ENCODE measurements at places on chromosomes 6 and 20.

DNA sequence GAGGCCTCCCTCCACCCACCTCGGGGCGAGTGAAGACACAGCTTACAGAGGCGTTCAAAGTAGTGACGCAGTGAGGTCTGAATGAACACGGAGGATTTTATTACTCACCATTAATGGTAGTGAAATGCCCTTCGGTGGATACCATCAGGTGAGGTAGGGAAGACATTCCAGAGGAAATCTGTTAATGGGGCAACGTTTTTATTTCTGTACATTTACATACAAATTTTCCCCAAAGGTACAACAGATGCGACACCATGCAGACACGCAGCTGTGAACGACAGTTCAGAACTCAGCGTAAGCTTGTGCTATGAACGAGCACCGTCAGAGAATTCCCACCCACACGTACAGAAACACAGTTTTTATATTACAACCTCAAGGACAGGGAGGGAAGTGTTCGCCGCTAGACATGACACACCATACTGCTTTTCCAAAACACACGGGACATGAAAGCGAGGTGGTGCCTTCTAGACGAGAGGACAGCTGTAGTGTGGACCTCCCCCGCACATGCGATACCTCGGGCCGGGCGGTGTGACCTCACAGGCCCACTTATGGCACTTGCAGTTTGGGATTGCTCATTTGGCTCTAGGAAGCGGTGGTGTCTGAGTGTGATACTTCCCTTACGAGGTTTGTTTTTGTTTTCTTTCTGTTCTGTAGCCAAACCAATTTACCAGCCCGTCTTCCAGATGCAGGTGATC lies 10.7 kb downstream of the PSMG4 start:
- no peak for DNase-seq

- DNase-seq = no peak
These were observed 147.2 kb downstream of the VEGFA start for GRCh38 chr6:43916924-43917877.

- DNase-seq = no peak
These were observed 231.2 kb downstream of the ANKRD60 start for GRCh38 chr20:57996936-57997890.

DNA sequence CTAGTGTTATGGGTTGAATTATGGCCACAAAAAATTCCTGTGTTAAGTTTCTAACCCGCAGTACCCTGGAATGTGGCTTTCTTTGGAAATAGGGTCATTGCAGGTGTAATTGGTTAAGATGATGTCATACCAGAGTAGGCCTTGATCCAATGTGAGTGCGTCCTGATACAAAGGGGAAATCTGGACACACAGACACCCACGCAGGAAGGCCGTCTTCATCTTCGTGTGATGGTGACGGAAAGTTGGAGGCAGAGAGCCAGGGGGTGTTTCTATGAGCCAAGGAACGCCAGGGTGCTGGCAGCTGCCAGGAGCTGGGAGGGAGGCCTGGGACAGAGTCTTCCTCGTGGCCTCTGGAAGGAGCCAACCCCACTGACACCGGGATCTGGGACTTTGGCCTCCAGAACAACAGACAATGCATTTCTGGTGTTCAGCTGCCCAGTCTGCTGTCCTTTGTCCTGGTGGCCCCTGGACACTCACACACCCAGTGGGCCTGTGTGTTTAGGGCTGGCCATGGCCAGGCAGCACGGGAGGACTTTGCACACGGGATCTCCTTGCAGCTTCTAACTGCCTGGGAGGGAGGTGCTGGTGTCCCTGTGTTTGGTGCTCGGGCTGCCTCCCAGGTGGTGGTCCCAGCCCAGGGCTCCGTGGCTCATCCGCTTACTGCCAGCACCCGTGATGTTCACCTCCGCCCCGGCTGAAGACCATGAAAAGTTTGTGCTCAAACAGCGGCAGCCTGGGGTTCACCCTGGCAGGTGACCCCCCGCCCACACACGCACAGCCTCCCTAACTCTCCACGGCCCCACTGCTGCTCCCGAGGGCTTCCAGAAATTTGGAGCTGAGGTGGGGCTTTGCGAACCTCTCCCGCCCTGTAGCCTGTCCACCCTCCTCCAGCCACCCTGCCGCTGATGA lies 53.4 kb upstream of the GATA5 start:
- DNase-seq = no peak

GRCh38 chr6:6039946-6040509 lies 33.3 kb upstream of the NRN1 start:
- no peak for DNase-seq

DNA sequence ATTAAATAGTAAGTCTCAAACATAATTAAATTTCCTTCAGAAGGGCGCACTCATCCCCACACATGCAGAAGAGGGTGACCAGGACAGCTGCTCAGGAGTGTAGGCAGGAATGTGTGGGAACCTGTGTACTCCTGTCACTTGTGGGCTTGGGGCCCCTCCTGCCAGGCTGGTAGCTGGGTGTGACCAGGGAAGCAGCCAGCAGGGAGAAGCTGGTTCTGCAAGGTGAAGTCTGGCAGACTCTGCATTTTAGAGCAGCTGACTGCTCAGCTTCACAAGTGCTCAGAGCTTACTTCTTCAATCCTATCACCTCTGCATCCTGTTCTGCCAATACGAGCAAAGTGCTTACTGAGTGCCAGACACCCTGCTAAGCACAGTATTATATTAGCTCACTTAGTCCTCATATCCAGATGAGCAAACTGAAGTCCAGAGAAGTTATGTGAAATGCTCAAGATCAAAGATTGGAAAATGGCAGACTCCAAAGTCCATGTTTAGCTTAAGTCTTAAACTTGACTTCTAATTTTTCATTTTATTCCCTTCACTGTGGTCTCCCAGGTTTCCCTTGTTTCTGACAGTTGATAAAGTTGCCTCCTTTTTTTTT lies 27.9 kb downstream of the ELMO2 start:
- DNase-seq = no peak

DNA sequence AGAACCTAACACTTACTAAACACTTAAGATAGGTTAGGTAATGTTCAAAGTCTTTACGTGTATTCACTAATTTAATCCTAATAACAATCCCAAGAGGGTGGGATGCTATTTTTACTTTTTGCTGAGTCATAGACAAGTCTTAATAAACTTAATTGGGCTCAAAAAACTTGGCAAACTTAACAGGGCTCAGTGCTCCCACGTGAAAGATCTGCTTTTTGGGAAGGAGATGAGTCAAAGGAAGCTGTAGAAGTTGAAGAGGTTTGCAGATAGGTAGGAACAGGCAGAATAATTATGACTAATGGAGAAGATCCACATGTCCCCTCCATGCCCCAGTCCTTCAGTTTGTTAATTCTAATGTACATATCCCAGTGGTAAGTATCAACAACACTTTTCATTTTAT lies 44.5 kb upstream of the STMND1 start:
- no peak for DNase-seq

DNA sequence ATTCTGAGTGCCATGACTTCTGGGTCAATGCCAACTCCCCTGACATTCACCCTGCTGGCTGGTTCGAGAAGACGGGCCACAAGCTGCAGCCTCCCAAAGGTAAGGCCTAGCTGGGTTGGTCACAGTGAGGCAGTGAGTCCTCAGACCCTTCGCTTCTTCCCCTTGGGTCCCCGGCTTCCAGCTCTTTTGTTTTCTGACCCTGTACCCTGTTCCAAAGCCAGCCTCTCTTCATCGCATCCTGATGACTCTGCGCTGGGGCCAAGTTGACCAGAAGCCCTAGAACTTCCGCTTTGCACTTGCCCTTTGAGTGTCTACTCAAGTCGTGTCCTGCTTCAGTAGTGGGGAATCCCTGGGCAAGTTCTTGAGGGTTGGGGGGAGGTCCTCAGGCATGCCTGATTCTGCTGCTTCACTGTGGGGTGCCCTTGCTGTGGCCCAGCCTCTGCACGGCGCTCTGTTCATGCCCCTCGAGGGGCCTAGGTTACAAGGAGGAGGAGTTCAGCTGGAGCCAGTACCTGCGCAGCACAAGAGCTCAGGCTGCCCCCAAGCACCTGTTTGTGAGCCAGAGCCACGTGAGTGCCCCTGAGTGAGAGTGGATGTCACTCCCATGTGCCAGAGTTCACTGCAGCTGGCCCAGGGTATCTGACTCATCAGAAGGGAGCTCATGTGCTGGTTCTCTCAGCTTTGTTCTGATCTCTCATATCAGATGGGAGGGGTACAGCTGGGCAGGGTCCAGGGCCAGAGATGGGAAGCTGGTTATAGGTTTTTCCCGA lies 23.0 kb downstream of the L3MBTL1 start:
- DNase-seq = no peak

All from activated CD8-positive, alpha-beta memory T cell treated with anti-CD3 and anti-CD28 coated beads for 4 hours (primary cell).